ENCODE measurements at places on chromosomes 4 and X.
A peak's percentile ranks its signal among the peaks of the same experiment; 100 is the strongest.

- no peak for DNase-seq
Measured at GRCh38 chr4:5712931-5713330, 1.9 kb downstream of the EVC start.

DNA sequence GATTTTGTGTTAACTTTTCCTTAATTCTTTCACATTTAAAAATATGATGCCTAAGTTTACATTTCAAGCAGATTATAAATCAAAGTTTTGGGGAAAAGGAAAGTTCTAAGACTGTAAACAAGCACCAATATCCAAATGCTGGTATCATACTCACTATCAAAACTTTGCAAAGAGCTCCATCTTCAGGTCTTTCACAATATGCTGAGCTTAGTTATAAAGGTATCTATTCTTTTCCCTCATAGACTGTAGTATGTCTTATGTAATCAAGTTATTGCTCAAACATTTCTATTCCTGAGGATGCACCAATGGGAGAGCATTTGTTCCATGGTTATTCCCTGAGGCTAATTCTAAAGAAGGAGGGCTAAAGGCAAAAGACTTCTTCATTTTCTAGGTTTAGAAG is 207.9 kb upstream of the FAM241A start:
- DNase-seq: no peak

DNA sequence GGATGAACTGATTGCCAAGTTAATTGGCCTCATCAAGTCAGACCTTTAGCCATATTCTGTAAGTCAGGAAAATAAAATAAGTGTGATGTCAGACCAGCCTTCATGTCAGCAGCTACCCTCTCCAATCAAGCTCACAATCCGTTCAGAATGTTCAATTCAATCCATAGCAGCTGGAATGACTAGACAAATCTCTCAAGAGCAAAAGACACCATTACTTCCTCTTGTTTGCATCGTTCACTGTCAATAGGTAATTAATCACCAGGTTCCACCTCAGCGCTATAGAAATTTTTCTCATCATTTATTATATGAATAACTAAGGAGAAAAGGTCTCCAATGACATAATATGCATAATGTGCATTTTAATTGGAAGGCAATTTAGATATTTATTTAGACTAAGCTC is 321.0 kb upstream of the GRIA3 start:
- DNase-seq: no peak

DNA sequence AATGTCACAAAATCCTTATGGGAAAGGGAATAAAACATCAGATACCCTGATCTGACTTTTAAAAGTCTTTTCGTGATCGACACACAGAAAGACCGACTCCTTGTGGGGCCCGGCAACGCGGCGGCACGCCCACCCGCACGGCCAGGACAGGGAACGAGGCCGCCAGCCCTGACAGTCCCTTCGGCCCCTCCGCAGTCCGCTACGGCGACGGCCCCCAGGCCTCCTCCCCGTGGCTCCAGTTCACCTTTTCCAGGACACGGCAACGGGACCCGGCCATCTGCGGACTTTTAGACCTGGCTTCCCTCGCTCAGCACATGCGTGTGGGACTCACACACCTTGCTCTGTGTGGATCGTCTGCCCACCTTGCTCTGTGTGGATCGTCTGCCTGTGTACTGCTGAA is 33.6 kb upstream of the GTPBP6 start:
- no peak for DNase-seq

GRCh38 chr4:163448540-163449203 is 24.9 kb downstream of the TKTL2 start:
- no peak for DNase-seq

GRCh38 chr4:171348090-171348489 is 465.1 kb upstream of the GALNTL6 start:
- no peak for DNase-seq

DNA sequence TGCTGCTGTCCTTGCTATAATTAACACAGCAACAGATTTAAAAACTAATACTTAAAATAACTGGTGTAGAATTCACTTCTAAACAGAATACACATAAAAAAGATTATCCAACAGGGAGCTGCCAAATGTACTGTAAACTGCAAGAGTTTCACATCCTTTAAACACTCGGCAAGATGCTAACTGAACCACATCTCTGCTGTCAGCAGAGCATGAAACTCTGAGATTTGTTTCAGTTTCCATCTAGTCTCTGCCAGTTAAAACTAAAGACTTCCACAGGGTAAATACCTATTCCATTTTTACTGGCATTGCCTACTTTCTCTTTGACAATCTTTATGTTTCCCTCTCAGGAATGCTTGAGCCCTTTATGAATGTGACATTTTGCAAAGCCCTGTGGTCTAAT is 127.7 kb downstream of the SLC7A11 start:
- DNase-seq: no peak

GRCh38 chr4:85595098-85595775 is 120.3 kb downstream of the ARHGAP24 start:
- DNase-seq: peak; percentile 67

DNA sequence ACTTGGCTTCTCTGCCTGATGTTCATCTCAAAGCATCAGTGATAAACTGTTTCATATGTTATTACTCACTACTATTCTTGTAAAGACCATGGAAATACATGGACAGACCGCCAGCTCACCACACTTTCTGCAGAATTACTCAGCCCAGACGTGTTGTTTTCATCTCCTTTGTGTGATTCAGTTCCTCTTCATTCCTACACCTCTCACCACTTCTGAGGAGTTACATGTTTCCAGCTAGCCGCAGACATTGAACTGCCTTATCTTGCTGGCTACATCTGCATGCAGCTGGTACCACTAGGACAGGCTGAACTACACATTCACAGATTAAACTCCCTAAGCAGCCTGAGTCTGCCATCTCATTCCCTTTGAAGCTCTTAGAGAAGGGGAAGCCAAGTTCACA is 443.2 kb upstream of the FGF16 start:
- DNase-seq: no peak

GRCh38 chr4:67035501-67035900 is 509.8 kb downstream of the CENPC start:
- no peak for DNase-seq

- DNase-seq: no peak
Measured at GRCh38 chr4:144687466-144687865, 41.5 kb downstream of the HHIP start.

- peak; percentile 3 for DNase-seq
Measured at GRCh38 chr4:15149234-15149838, 147.1 kb downstream of the CPEB2 start.

- no peak for DNase-seq
Measured at GRCh38 chr4:99536271-99536670, 25.4 kb downstream of the C4orf17 start.

DNA sequence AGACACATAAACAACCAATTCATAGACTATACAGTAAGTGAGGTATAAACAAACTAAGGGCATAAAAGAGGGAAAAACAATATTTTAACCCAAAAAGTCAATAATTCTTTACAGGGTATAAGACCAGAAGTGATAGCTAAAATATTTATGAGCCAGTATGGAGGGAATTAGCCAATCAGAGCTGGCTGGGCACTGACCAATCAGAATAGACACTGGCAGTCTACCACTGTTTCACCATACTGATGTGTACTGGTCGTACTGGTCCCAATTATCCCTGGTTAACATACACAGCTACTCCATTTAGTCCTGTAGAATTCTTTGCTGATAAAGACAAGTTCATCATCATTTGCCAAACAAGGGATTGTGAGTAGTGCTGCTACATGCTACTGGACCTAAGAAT is 9.8 kb upstream of the SLC9B1 start:
- DNase-seq: no peak

DNA sequence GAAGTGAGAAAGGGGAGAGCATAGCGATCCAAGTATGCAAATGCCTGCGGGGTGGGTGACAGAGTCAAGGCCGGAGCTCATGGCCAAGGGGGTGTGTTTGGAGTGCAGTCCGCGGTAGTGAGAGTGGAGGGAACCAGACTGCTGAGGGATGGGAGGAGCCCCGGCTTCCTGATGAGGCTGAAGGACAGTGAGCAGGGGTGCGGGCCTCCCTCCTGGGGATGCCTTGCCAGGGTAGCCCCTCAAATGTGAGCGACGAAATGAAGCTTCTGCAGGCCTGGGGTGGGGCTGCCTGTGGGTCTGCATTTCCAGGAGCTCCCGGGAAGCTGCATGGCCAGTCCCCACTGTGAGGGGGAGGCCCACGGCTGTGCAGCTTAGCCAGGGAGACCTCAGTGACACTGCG is 45.0 kb downstream of the PSAPL1 start:
- no peak for DNase-seq

- no peak for DNase-seq
Measured at GRCh38 chr4:176436293-176436973, 116.7 kb downstream of the SPCS3 start.

DNA sequence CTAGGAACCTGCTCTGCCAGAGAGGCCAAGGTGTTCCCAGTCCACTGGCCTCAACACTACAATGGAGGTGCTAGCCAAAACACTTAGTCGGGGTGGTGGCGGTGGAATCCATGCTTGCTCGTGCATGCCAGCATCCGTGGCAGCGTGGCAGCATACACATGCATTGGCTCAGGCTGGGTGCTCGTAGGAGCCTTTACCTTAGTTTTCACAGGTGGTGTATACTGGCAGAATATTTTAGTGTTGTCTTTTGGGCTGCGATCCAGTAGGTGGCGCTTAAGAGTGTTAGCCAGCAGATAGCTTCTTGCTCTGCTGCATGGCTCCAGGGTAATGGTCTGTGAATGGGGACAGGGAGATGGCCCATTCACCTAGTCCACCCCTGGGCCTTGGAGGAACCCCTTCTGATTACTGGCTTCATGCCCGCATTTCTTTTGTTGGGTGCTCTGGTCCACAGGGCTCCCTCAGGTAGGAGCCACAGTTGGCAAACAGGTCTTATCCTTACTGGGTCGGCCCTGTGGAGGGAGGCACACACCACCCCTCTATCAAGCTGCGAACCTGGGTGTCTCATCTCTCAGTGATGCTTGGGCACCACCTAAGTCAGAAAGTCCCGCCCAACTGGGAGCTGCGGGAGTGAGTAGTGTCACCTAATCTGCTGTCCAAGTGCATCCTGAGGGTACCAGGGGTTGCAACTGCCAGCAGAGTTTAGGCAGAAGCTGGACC is 40.0 kb downstream of the RIPPLY1 start:
- DNase-seq: peak; percentile 11

DNA sequence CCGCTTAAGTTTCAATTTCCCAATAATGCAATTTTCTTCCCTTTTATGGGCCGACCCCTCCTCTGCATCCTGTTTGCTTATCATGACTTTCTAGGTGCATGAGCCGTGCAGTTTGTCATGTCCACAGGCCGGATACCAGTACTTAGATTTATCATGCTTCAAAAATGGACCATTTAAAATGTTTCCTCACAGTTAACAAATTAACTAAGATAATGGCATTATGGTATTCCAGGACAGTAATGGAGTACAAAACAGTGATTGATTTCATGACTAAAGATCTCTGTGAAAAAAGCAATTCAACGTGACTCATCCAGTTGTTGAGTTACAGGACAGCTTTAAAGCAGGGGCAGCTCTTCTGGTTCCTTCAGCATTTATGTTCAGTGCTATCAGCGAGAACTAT is 23.0 kb downstream of the SNX25 start:
- no peak for DNase-seq

GRCh38 chrX:119583431-119584059 is 9.2 kb downstream of the UBE2A start:
- no peak for DNase-seq

DNA sequence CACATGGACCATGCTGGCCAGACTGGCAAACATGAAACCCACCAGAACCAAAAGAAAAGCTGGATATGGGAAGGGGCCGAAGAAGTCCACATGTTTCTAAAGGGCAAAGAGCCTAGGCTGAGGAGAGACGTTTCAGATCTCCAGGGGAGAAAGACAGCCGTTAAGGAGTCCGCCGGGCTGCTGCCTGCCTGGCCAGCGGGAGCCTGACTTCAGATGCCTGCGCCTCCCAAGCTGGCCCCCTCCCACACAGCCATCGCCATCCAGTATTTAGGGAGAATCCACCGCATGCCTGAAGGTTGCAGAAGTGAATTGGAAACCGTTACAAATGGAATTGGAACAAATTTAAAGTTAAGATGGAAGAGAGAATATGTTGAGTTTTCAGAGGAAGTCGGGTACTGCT is 2.9 kb downstream of the TBL1X start:
- DNase-seq: no peak

- no peak for DNase-seq
Measured at GRCh38 chr4:95537863-95538488, 10.8 kb downstream of the UNC5C start.

DNA sequence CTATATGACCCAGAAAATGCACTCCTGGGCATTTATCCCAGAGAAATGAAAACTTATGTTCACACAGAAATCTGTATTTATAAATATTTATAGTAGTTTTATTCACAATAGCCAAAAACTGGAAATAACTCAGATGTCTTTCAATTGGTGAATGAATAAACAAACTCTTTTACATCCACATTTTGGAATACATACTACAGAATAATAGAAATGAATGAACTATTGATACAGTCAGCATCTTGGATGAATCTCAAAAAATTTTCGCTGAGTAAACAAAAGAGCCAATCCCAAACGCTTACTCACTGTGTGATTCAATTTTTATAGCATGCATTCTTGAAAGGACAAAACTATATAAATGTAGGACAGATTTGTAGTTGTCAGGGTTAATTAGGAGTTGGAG is 75.1 kb upstream of the HTR2C start:
- DNase-seq: no peak

- no peak for DNase-seq
Measured at GRCh38 chr4:55435141-55435841, 39.5 kb downstream of the TMEM165 start.

DNA sequence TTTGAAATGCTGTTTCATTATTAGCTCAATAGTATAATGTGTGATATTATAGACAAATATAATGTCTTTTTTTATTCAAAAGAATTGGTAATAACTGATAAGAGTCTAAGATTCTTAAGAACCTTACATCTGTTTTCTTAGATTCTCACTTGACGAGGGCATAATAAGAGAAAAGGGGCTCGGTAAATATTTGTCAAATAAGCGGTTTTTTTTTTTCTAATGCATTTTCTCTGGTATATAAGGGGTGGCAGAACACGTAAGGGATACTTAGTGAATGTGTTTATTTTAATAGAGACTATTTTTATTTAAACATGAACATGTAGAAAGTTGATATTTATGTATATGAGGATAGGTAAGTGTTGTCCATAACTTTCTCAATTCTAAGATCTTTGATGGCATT is 200.6 kb downstream of the RAPGEF2 start:
- no peak for DNase-seq

DNA sequence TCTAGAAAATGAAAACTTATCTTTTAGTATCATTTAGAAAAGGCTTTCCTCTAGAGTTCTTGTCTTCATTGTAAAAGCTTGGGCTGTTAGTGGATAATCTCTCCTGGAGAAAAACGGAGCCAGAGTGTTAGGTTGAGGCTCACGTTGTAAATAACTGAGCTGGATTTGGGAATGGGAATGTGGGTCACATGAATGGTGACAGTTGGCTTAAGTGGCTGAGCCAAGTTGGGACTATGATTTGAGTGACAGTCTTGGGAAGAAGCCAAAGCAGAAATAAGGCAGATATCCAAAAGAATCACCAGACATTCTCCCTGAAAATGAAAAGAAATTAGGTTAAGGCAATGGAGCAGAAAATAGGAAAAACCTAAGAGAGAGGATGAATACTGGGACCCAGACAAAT is 33.6 kb upstream of the PDGFC start:
- DNase-seq: no peak

Measured in inflammatory macrophage (primary cell).